ENCODE measurements at places on chromosomes 11 and 22. TPM values are rescaled to one million over a fixed set of nuclear protein-coding genes. Genes with fewer than 3 reads are reported as not detected.

DNA sequence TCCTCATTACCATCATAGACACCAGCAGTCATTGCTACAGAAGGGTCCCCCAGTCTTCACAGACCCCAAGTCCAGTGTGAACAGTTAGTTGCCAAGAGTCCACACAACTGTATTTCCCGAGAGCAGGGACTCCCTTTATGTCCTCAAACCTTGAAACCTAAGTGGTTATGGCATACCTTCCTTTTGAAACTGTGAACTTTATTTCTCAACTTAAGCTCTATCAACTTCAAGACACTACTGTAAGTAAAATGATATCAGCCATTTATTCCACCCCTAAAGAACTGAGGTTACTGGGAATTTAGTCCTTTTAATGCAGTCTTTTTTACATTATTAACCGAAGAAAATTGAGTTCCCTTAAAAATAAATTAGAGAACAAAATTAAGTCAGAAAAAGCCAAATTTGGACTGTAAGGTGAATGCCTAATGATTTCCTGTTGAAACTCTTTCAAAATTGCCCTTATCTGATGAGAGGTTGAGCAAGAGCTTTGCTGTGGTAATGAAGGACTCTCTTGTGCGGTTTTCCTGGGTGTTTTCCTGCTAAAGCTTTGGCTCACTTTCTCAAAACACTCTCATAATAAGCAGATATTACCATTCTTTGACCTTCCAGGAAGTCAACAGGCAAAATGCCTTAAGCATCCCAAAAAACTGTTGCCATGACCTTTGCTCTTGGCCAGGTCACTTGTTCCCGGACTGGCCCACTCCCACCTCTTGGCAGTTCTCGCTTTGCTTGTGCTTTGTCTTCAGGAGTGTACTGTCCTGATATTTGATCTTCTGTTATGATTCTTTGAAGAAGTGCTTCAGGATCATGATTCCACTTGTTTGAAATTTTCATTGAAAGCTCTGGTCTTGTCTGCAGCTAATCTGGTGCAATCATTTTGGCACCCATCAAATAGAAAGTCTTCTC, 765.4 kb upstream of the ANO3 start:
- peak; percentile 68 for DNase-seq

GRCh38 chr11:4466871-4467442, 15.5 kb upstream of the OR52K1 start:
- no peak for DNase-seq

- DNase-seq, result peak; percentile 29
These were observed 31.5 kb downstream of the ARVCF start for GRCh38 chr22:19984851-19985811.

RFPL2 gene
- not detected for total RNA-seq

PHOX2A gene
- not detected for total RNA-seq

SUSD2 gene
- 6.2 TPM for total RNA-seq

GRCh38 chr11:72758690-72759389, 6.6 kb upstream of the ARAP1 start:
- DNase-seq, result peak; percentile 82

DNA sequence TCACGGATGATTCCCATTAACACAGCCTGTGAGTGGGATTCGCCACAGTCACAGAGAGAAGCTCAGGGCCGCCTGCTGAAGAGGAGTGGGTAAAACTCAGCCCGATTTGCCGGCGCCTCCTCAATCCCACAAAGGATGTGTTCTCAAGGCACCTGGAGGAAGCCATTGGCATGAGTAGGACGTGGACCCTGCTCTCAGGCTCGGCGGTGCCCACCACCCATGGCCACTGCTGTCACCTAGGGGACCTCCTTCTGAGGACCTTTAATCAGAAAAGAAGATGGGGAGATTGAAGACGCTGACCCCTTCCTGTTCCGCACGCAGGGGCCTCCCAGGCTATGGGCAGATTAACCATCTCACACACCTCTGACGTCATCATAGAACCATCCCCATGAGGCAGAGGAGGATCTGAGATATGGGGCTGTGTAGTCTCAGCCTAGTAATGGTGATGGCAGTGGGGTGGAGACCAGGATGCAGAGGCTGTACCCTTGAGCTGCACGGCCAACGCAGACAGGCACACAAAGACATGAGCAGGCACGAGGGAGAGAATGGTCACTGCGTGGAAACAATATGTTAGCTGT, 571.8 kb downstream of the BRD1 start:
- no peak for DNase-seq

APOC3 gene
- not detected for total RNA-seq

Measured in right cardiac atrium (tissue), 5 donors.